Activated T-helper 1 cell treated with Interleukin-2 at 50 U/mL for 16 hours (primary cell): ENCODE measurements at places on chromosomes 5 and 9.

- no peak for DNase-seq
Observed at GRCh38 chr9:133592731-133593409, 16.3 kb downstream of the FAM163B start.

DNA sequence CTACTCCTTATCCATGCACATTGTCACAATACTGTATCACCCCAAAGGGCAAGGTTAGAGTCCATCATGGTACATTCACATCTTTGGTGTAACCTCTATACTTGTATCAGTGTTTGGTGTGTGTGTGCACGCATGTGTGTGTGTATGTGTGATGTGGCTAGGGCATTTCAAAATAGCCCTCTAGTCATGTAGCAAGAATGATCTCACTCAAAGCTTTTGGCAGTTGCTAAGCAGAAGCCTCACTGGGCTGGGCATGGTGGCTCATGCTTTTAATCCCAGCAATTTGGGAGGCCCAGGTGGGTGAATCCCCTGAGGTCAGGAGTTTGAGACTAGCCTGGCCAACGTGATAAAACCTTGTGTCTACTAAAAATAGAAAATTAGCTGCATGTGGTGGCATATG is 245.3 kb downstream of the ADGRV1 start:
- no peak for DNase-seq

GRCh38 chr9:32092031-32092430 is 292.4 kb upstream of the ACO1 start:
- no peak for DNase-seq

DNA sequence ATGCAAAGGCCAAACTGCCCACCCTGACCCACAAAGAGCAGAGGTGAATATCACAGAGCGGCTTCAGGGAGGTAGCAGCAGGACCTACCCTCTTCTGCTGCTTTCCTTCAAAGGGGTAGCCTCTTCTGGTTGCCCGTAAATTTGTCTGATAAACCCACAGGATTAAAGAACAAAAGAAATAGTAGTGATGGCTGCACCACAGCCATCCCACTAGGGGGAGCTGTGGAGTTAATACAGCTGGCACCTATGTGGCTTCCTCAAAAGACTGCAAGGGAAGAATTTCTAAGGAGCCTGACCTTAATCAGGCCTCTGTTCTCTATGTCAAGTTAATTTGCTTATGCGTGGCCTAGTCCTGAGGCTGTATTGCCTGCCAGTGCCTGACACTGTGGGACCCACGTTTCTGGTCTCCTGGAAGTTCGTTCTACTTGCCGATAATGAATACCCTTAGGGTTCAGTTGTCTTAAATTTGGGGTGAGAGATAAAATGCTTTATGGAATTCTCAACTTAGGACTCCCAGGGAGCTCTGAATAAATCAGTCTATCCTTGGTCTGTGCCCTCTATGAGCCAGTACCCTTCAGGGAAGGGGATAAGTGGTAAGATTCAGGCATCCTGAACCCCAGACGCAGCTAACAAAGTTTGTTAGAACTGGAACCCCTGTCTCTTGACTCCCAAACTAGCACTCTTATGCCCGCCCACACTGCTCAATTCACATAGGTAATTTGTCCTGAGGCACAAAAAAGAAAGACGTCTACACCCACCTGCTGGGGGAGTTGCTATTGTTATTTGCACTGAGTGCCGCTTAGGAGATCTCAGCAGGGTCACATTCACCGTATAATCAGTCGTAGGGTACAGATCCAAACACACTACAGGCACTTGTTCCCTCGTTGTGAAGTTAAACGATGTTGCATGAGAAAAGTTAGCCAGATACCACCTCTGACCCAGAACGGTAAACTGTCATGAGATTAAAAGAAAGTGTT is 77.1 kb downstream of the SUSD1 start:
- DNase-seq: peak; percentile 35

DNA sequence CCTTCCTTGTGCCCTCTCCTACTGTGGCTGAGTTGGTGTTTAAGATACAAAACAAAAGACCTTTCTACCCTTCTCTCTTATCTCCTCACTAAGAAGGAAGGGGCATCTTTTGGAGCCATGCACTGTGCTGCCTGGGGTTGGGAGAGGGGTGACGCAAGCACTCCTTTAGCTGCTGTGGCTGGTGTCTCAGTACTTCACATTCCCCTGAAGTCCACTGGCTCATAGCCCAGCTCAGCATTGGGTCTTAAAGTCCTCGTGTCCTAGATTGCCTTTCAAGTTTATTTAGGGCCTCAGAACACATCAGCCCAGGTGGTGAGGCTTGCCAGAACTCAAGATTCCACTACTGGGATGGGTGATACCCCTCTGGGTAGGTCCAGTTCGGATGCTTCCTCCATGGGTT is 325.9 kb upstream of the CYLC2 start:
- DNase-seq: no peak

DNA sequence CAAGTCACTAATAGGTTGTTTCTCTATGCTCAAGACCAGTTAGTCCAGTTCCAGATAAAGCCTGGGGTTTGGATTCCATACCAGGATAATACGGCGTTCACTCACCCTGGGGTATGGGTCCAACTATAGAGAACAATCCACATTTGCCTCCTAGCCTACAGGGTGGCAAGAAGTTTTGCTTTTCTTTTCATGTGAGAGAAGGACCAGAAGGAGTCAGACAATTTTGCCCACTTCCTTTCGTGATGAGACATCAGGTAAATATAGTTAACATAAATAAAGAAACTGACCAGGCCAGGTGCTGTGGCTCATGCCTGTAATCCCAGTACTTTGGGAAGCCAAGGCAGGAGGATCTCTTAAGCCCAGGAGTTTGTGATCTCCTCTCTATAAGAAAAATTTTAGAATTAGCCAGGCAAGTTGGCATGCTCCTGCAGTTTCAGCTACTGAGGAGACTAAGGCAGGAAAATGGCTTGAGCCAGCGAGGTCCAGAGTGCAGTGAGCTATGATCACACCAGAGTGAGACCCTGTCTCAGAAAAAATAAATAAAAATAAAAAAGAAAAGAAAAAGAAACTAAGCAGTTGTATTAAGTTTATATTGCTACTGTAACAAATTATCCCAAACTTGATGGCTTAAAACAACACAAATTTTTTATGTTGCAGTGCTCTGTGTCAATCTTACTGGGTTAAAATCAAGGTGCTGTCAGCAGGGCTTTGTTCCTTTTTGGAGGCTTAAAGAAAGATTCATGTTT is 7.5 kb upstream of the REEP5 start:
- no peak for DNase-seq
